ENCODE measurements at places on chromosomes 4 and X.
A peak's percentile ranks its signal among the peaks of the same experiment; 100 is the strongest.

- DNase-seq = peak; percentile 17
Observed at GRCh38 chrX:72029483-72030411, 102.0 kb downstream of the RTL5 start.

DNA sequence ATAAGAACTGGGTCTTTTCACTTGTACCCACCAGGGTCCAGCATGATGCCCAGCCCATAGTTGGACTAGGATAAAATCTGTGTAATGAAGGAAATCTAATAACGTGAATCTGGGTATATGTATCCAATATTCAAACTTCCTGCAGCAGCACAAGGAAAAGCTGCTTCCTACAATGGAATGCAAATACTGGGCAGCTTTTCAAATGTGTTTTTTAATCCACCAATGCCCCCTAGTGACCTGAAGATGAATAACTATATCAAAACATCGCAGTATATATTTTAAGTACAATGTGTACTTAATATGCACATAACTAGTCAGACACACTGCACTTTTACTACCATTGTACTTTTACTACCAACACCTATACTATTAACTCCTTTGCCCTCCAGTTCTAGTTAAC, 5.3 kb downstream of the APOO start:
- DNase-seq = no peak

DNA sequence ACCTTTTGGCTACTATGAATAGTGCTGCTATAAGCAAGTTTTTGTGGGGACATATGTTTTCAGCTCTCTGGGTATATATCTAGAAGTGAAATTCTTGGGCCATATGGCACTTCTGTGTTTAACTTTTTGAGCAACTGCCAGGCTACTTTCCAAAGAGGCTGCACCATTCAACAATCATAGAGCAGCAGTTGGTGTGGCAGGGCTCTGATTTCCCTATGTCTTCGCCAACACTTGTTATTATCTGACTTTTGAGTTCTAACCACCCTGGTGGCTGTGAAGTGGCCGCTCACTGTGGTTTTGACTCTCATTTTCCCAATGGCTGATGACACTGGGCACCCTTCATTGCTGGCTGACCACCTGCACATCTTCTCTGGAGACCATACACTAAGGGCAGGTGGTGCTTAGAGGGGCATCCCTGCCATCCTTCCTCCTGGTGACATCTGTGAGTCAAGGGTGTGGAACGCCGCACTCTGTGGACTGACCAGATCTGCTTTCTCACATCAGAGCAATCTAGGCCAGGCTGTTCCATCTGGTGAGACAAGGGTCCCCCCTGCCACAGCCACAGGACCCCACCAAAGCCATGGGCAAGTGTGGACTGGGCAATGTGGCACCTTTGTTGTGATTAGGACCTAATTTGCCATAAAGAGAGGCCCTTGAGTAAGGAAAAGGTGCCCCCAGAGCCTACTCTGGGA, 49.6 kb downstream of the ZFYVE28 start:
- no peak for DNase-seq

GRCh38 chr4:139453041-139453370, 915 bp upstream of the RAB33B start:
- DNase-seq = peak; percentile 52

DNA sequence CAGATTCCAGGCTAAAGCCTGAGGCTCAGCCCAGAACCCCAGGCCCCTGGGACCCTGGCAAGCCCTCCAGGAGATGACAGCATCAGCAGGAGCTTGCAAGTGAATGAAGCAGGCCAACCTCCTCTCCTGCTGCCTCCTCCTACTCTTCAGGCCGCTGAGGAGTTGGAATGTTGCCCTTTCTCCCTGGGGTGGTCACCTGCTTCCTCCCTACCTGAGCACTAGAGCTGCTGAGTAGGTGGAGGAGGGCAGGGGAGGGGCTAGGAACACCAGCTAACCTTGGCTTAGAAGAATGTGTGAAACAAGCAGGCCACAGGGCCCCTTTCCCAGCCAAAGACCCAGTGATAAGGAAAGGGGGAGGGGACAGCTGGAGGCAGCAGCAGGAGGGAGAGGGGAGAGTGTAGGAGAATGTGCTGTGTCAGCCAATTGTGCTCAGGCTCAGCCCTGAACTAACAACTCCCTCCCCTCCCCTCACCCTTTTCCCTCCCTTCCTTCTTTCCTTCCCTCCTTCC, 58.0 kb downstream of the PJA1 start:
- DNase-seq = no peak

DNA sequence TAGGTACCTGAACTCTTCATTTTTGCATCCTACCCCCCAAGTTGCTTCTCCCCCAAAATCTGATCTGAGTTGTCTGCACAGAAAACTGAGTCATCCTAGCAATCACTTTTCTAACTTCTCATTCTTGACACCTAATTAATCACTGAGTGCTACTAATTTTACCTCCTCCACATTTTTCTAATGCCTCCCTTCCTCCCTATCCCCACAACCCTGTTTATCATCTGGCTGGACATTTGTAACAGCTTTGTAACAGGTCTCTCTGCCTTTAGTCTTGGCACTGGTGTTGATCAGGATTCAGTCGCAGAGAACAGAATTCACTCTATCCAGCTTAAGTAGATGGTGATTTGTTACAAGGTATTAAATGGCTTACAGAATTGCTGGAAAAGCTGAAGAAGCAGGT, 303.9 kb upstream of the GATB start:
- no peak for DNase-seq

DNA sequence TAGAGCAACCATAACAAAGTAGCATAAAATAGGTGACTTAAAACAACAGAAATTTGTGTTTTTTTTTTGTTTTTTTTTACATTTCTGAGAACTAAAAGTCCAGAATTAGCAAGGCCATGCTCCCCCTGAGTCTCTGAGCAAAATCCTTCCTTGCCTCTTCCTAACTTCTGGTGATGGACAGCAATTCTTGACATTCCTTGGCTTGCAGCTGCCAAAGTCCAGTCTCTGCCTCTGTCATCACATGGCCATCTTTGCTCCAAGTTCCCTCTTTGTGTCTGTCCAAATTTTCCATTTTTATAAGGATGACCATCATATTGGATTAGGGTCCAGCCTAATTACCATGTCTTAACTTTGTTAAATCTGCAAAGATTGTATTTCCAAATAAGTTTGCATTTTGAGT, 407.2 kb downstream of the PDHA2 start:
- no peak for DNase-seq

- DNase-seq = no peak
Observed at GRCh38 chr4:8355306-8355705, 85.2 kb downstream of the ACOX3 start.

- DNase-seq = no peak
Observed at GRCh38 chr4:85067342-85067741, 100.9 kb upstream of the WDFY3 start.

- no peak for DNase-seq
Observed at GRCh38 chr4:69876071-69876470, 16.1 kb upstream of the SULT1E1 start.

DNA sequence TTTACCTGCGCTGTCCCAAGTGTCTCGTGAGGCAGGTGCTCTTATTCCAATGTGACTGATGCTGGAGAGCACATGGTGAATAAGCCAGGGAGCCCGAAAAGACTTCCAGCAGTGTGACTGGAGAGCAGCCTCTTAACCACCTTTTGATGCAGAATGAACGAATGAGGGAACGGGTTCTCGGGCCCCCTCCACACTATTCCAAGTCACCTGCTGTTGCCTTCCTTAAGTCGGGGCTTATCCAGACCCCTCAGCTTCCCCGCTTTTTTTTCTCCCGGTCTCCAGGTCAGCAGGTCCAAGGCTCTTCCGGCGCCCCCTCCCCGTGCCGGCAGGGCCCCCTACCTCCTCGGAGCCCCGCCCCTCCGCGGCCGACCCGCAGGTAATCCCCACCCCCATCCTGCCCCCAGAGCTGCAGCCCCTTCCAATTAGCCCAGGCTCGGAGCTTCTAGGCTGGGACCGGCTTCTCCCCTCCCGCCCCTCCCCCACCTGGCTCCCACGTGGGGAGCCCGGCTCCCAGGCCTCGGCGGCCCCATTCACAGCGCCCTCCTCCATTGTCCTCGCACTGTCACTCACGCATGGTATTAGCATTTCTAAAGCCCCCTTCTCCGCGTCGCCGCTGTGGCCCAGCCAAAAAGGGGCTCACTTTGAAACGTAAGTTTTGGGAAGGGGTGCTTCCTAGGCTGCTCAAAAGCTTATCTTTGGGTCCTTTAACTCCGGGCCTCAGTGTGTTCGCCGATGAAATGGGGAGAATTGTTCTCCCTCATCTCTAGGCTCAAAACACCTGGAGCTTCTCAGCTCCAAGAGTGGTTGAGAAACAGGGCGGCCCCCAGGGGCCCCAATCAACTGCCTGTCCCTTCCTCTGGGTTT, 56.2 kb upstream of the PJA1 start:
- no peak for DNase-seq

- no peak for DNase-seq
Observed at GRCh38 chrX:26411045-26411444, 195.1 kb downstream of the MAGEB5 start.

GRCh38 chr4:25509646-25510045, 132.6 kb downstream of the ANAPC4 start:
- DNase-seq = no peak

DNA sequence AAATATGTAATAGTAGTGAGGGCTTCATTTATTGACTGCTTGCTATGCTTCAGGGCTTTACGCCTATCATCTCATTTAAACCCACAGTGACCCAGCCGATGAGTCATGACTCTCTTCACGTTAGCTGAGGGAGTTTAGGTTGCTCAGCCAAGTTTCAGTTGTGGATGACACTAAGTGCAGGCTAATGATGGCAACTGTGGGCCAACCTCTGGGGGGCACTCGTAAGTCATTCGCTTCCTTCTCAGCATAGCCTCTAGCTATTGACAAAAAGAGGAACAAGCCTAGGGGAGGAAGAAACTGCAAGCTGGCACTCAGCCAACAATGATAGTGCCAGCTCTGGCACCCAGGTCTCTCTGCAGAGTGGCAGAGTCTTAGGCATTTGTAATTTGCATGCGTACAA, 325.0 kb downstream of the ARHGAP10 start:
- no peak for DNase-seq

- DNase-seq = no peak
Observed at GRCh38 chr4:134585972-134586371, 384.4 kb upstream of the PABPC4L start.

- no peak for DNase-seq
Observed at GRCh38 chr4:120964596-120964995, 42.1 kb upstream of the PRDM5 start.

GRCh38 chr4:16916719-16917337, 18.4 kb upstream of the LDB2 start:
- no peak for DNase-seq

DNA sequence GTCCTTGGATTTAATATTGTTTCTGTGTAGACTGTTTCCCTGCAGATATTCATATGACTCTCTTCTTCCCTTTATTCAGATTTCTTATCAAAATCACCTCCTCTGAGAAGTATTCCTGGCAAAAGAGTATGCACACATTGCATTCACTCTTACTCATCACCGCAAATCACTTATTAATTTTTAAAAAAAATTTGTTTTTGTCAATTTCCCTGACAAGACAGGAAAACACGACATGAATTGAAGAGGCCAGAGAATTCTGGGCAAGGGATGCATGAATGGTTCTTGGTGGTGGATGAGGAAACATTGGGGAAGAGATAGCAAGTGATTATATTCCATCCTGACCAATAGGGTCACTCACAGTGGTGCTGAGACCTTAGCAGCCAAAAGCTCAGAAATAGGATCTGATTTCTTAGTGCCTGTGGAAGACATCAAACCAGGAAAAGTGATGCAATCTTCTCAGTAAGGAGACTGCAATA, 522.5 kb upstream of the AGA start:
- DNase-seq = no peak

DNA sequence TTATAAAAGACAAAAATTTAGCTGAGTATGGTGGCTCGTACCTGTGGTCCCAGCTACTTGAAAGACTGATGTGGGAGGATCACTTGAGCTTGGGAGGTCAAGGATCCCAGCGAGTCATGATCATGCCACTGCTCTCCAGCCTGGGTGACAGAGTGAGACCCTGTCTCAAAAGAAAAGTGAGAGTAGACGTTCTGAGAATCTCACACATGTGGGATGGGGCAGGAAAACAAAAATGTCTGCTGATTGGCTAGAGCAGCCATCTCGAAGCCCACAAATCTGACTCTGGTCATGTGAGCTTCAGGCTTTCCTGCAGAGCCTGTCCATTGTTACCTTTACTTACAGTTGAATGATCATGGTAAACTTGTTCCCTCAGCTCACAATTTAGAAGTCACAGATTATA, 23.1 kb upstream of the SLC9A7 start:
- DNase-seq = no peak

- DNase-seq = no peak
Observed at GRCh38 chr4:164779811-164780216, 25.9 kb downstream of the SMIM31 start.

GRCh38 chrX:10098270-10098713, 58.5 kb upstream of the CLCN4 start:
- no peak for DNase-seq

- no peak for DNase-seq
Observed at GRCh38 chr4:78656968-78657445, 105.4 kb downstream of the ANXA3 start.

DNA sequence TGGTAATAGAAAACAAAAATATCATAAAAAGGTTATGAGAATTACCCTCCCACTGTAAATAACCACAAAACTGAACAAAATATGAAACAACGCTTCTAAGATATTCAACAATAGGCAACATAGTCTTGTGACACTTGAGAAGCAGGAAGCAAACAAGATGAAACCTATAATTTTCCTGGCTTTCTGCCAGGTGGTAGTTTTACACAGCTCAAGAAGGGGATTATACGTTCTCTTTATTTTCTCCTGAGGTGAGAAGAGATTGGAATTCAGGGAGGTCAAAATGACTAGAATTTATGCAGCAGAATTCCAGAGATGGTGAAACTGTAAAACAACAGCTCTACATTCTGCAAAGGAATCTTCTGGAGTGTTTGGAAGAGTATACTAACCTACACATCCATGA, 186.0 kb downstream of the HHIP start:
- DNase-seq = no peak

GRCh38 chr4:140343303-140343702, 30.1 kb upstream of the SCOC start:
- DNase-seq = no peak

DNA sequence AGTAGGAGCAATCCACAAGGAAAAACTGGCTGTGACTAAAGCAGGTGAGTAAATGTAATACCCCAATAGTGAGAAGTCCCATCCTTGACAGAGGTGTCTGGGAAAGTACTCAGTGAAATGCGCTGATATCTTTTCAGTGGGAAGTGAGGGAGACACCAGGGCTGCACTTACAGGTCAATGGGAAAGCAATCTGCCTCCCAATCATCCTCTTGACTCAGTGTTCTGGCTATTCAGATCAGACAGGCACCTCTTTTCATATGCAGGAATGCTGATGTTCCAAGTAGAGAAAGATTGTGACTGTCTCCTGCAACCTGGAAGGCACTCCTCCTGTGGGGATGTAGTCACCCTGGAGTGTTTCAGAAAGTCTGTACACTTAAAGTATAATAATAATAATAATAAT, 39.9 kb upstream of the SPIN2A start:
- no peak for DNase-seq

Measured in breast epithelium (tissue), 4 donors.